ENCODE measurements at places on chromosomes 2 and 18. TPM values are rescaled to one million over a fixed set of nuclear protein-coding genes. Genes with fewer than 3 reads are reported as not detected.

GLS gene
- total RNA-seq: 283 TPM

DNA sequence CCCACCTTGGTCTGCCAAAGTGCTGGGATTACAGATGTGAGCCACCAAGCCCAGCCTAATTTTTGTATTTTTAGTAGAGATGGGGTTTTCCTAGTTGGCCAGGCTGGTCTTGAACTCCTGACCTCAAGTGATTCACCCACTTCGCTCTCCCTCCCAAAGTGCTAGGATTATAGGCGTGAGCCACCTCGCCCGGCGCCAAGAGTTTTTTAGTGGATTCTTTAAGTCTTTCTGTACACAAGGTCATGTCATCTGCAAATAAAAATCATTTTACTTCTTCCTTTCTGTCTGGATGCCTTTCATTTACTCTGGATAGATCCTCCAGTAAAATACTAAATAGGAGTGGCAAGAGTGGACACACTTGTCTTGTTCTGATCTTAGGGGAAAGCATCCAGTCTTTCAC is 61.7 kb downstream of the KCMF1 start:
- H3K4me3 ChIP-seq: no peak overlapping the region
- H3K27me3 ChIP-seq: no peaks in the 10 kb centered on the region
- DNase-seq: no peak
- peaks cover 27% of the 10 kb centered on the region for H3K4me1 ChIP-seq
- no peak overlapping the region for H3K27ac ChIP-seq
- H3K36me3 ChIP-seq: peaks cover 60% of the 10 kb centered on the region

DNA sequence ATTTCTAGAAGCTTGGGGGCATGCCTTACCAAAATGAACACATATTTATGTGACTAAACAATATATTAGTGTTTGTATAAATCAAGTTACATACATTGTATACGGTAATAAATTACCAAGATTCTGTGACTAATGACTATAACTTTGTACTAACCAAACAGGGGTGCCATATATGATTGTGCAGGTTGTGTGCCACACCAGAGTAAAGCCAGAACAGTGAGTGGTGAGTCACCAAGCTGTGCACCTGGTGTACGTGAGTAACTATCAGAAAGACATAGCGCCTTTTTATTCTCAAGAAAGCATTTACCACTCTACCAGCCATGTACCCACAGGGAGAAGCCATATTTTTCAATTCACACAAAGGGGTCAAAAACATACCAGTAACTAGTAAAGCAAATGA is 453.2 kb upstream of the PIK3C3 start:
- DNase-seq: no peak
- no peaks in the 10 kb centered on the region for H3K4me1 ChIP-seq
- no peaks in the 10 kb centered on the region for H3K36me3 ChIP-seq
- no peaks in the 10 kb centered on the region for H3K27me3 ChIP-seq
- H3K27ac ChIP-seq: no peak overlapping the region

GRCh38 chr2:29469516-29469915 is 354.3 kb downstream of the CLIP4 start:
- H3K27me3 ChIP-seq: peaks cover 3% of the 10 kb centered on the region
- no peak overlapping the region for H3K27ac ChIP-seq
- H3K36me3 ChIP-seq: no peaks in the 10 kb centered on the region
- no peak for DNase-seq

SPATA3 gene
- not detected for total RNA-seq

DNA sequence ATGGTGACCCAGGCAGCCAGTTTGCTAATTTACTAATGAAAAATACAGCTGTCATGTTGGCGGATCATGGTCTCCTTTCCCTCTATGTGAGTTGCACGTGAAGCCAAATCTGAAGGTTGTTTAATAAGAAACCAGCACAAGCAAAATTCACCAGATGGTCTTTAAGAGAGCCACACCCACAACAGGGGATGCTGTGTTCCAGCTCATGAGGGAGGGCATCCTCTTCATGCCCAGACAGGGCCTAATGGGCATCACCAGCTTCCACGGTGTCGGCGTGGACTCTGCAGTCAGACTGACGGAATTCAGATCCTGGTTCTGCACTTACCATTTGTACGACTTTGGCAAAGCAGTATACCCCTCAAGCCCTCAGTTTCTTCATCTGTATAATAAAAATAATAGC is 39.9 kb downstream of the TMEM247 start:
- H3K27me3 ChIP-seq: no peaks in the 10 kb centered on the region
- H3K27ac ChIP-seq: no peak overlapping the region
- no peak for DNase-seq
- H3K36me3 ChIP-seq: no peaks in the 10 kb centered on the region
- no peaks in the 10 kb centered on the region for H3K4me1 ChIP-seq
- no peak overlapping the region for H3K4me3 ChIP-seq
